Islet precursor cell (in vitro differentiated cells): ENCODE measurements at places on chromosomes 1 and 21.
A peak's percentile ranks its signal among the peaks of the same experiment; 100 is the strongest.

DNA sequence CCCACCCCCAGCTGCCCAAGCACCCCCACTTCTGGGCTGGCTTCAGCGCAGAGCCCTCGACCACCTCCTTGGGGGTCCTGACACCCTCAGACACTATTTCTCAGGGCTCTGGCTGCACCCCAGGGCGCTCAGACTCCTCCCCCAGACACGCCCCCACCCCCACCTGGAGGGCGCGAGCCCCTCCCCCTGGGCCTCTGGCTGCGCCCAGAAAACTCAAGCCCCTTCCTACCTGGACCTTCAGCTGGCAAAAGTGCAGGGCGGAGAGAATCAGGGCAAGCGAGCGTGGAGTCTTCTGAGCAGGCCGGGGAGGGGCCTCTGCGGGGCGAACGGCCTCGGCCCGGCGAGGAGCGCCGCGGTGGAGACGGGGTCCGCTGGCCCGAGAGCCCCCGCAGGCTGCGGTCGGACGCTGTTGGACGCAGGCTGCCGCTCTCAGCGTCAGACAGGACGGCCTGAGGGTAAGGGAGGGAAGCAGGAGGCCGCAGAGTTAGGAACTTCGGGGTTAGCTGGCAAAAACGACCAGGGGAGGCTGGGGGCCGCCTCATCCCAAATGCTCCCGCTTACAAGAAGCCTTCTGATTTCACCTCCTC lies 17.4 kb upstream of the NBPF1 start:
- peak; percentile 67 for DNase-seq

DNA sequence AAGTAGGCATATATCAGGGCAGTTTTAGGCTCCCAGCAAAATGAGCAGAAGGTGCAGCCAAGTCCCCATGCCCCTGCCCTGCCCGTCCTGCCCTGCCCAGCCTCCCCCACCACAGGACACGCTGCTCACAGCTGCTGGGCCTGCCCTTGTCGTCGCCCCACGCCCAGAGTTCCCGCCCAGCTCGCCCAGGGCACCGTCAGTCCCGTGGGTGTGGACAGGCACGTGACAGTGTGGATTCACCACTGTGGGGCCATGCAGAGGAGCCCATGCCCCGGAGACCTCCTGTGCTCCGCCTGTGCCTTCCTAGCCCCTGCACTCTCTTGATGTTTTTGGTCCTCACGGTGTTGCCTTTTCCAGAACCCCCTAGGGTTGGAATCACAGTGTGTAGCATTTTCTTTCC lies 7.0 kb downstream of the FAAP20 start:
- no peak for DNase-seq

DNA sequence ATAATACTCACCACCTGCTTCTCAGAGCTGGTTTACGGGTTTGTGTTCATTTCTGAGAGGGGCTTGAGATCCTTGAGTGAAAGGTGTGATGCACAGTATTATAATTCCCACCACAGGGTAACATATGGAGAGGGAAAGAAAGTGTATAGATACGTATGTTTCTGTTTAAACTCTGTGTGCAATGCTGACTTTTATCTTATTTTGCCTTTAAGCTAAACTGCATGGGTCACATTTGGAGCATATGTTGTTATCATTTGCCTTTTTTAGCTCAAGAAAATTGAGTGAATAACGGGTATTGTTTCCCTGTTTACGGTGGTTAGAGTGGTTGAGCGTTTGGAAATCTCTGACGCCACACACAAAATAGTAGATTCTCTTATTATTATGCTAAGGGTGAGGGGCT lies 191.1 kb upstream of the NFIA start:
- DNase-seq = no peak

- no peak for DNase-seq
Measured at GRCh38 chr21:39422527-39423241, 22.9 kb downstream of the LCA5L start.

- no peak for DNase-seq
Measured at GRCh38 chr21:33510826-33511225, 19.3 kb upstream of the DNAJC28 start.

DNA sequence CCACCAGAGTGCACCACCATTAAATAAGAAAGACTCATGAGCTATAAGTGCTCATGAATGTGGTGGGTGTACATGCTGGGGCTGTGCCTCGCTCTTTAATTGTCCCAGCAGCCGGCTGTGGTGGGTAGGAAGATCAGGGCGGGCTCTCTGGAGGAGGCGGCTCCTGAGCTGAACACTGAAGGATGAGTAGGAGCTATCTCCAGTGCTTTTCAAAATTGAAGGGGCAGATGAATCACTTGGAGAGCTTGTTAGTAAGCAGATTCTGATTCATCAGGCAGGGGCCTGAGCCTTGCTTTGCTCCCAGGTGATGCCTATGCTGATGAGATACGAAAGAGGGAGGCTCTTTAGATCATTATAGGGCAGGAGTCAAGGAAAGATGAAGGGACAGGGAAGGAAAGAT lies 54.1 kb downstream of the ETS2 start:
- DNase-seq = no peak

GRCh38 chr1:38534473-38534823 lies 325.1 kb downstream of the RRAGC start:
- DNase-seq = no peak

GRCh38 chr1:170938281-170938680 lies 2.9 kb downstream of the MROH9 start:
- DNase-seq = no peak

DNA sequence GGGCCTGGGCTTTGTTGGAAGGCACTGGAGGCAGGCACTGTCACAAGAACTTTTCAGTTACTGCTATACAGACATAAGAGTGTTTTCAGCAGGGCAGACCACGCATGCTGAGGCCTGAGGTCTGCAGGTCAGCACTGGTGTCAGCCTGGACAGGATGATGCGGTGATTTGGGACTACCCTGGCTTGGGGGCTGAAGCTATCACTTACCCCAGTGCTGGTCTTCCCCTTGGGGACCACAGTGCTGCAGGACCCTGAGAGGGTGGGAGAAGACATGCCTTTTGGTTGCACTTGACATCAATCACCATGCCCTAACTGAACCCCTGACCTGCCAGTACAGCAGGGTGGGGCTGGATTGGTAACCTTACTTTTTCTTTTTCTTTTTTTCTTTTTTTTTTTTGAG lies 9.2 kb downstream of the DMRTB1 start:
- DNase-seq = peak; percentile 21
